ENCODE measurements at places on chromosomes 6 and 20.

GRCh38 chr20:560680-561079 lies 17.1 kb upstream of the CSNK2A1 start:
- DNase-seq, result no peak

DNA sequence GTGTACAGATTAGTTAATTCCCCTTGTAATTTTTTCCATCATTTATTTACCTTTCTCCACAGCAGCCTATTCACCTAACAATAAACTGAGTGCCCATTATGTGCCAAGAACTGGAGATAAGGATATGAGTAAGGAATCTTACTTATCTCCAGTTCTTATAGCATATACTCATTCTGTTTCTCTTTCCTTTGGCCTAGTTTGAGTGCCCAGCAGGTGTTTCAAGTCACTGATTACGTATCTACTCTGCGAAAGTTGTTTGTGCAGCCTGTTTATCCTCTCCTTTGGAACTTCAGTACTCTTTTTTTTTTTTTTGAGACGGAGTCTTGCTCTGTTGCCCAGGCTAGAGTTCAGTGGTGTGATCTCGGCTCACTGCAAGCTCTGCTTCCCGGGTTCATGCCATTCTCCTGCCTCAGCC lies 17.3 kb upstream of the POU5F1 start:
- DNase-seq, result no peak

DNA sequence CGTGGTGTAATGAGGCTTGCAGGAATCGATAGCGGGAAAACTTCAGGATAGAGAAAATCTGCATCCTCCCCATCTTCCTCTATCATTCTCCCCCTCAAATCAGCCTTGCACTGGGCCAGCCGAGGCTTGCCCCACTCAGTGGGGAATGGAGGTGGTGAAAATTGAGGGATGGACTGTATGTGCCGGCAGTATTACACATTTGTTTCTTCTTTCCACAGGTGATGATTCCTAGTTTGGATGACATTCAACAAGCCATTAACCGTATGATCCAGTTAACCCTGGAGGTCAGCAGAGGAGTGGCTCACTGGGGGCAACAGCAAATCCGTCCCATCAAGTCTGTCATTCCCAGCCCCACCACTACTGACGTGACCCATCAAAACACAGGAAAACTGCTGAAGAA lies 100.1 kb downstream of the DNAH8 start:
- no peak for DNase-seq

DNA sequence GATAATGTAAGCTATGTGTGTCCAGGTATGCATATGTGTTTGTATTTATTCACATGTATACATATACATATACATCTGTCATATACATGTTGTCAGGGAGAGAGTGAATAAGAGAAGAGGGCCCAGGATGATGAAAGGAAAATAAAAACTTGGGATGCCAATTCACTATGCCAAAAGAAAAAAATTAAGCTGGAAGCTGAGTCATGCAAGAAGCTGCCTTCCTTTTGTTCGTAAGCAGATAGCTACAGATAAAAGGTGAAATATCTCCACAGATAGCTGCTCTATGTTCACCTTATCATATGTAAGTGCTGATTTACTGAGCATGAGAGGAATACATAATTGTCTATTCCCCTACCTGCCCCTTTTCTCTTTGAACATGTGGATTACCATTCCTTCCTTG lies 579.9 kb downstream of the EPM2A start:
- DNase-seq, result no peak

DNA sequence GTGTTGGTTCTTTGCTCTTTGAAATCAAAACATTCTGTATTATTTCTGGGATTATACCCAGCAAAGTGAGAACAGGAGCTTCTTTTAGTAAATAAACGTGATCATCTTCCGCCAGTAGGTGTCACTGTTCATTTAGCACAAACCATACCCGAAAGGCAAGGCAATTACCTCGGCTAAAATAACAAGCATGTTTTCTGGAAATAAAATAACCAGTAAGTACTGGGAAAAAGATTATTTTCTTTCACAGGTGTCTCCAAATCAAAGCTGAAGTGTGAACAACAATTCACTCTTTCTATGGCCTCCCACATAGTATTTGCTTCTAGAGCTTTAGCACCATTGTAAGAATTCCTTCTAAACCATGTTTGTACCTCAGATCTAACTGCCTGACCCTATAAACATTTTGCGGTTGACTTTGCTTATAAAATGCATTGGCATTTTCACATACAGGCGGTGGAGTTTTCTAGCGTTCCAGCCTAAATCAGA lies 144.6 kb upstream of the AGPAT4 start:
- DNase-seq, result no peak

- no peak for DNase-seq
Measured at GRCh38 chr6:134421501-134421900, 103.6 kb upstream of the SGK1 start.

DNA sequence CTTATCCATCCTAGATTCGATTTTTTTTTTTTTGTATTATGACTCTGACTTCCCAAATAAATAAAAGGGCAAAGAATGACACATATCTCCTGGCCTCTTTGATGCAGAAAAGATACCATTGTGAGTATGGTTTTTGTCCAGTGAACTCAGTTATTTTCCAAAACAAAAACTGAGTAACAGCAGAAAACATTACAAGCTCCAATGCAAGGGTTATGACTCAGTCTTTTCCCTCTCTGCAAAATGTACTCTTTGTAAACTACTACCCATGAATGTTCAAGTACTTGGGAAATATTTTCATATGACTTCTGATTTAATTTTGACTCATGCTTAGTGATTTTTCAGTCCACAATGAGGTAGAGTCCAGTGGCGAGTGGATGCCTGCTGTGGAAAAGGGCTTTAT lies 355.3 kb downstream of the RNF144B start:
- no peak for DNase-seq

DNA sequence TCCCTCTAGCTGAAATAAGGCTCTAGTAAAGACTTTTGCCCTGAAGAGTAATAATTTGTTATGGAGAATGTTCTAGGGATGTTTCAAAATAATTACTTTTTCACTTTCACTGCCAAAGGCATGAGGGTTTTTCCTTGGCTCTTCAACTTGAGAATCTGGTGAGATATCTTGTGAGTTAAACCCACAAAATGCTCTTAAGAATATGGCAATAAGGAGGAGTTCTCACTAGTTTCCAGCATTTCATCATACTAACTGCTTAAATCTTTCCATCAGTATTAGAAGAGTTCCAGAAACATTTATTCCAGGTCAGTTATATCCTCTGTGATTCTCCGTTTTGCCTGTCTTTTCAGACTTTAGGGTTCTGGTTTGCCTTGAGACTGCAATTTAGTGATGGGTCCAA lies 785.6 kb upstream of the GJE1 start:
- DNase-seq, result no peak

- DNase-seq, result no peak
Measured at GRCh38 chr6:43809417-43810305, 39.6 kb downstream of the VEGFA start.

DNA sequence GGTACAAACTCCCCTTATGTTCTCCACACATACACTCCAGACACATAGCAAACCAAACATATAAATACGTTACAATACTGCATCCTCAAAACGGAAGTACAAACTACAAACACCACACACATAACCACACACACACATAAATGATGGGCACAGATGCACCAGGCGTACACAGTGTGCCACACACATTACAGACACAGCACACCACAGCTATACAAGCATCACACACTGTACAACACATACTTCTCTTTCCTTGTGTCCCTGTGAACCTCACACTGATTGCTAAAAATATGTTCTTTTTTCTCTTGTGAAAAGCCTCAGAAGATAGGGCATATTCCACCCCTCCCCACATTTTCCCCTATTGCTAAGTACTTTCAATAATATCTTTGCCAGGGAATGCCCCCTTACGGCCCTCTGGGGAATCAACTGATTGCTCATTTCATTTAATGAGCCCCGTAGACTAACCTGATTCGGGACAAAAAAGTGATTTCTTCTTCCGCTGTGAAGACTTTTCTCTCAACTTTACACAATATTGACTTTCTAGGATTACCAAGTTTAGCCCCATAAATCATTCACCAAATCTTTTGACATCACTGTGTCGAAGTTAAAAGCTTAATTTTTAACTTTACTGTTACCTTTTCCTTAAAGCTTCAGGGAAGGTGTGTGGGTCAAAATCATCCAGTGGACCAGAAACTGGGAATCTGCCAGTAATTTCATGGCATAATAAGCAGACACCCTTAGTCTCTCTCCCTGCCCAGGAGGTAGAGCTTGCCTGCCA lies at the start of gene SLC17A1:
TSS of gene SLC17A1 (minus strand) at position 521 of the 775 bp plus-strand sequence. CDS start 1,495 bp downstream, outside the sequence.
- DNase-seq, result no peak

- DNase-seq, result no peak
Measured at GRCh38 chr20:63463400-63464288, 8.8 kb downstream of the KCNQ2 start.

DNA sequence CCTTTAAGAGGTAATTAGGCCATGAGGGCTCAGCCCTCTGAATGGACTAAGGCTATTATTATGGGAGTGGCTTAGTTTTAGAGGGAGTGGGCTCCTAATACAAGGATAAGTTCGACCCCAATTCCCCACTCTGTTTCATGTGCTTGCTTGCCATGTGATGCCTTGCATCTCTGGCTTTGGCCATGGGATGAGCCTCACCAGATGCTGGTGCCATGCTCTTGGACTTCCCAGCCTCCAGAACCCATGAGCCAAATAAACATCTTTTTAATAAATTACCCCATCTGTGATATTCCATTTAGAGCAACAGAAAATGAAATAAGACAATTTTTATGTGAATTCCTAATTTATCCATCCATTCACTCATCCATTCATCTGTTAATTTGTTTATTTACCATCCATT lies 50.3 kb downstream of the GTF2H5 start:
- DNase-seq, result no peak

GRCh38 chr6:22878324-22878701 lies 308.9 kb downstream of the HDGFL1 start:
- no peak for DNase-seq

DNA sequence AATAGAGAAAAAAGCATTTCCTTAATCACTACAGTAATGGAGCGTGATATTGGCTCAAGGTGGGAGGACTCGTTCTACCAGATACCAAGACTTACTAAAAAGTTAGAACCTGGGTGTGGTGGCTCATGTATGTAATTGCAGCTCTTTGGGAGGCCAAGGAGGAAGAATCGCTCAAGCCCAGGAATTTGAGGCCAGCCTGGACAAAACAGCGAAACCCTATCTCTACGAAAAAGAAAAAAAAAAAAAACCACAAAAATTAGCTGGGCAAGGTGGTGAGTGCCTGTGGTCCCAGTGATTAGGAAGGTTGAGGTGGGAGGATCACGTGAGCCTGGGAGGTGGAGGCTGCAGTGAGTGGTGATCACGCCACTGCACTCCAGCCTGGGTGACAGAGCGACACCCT lies 24.0 kb upstream of the ATRN start:
- no peak for DNase-seq

DNA sequence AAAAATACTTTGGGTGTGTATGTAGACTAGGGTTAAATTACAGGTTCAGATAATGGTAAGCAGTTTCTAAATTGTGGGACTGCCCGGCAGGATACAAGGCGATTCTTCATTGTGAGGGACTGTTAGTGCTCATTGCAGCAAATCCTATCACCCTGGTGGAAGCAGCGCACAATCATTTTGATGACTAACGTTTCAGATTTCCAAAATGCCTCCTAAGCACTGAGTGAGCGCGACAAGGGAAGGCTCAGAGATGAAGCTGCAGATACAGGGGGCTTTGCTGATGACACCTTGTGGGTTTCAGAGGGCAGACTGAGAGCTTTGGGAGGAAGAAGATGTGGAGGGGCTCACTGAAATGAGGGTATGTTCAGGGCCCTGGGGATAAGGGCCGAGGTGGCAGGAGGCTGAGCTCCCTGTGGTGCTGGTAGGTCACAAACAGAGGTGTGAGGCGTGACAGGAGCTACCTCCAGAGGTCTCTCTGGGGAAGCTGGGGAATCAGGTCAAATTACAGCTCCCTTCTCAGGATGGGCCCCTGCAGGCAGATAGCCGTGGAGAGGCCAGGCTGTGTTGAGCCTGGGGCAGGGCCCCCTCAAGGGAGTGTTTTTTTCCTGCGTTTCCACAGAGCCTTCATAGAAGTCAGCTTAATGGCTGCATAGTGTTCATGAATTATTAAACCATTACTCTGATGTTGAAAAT lies 84.5 kb upstream of the FYN start:
- no peak for DNase-seq

DNA sequence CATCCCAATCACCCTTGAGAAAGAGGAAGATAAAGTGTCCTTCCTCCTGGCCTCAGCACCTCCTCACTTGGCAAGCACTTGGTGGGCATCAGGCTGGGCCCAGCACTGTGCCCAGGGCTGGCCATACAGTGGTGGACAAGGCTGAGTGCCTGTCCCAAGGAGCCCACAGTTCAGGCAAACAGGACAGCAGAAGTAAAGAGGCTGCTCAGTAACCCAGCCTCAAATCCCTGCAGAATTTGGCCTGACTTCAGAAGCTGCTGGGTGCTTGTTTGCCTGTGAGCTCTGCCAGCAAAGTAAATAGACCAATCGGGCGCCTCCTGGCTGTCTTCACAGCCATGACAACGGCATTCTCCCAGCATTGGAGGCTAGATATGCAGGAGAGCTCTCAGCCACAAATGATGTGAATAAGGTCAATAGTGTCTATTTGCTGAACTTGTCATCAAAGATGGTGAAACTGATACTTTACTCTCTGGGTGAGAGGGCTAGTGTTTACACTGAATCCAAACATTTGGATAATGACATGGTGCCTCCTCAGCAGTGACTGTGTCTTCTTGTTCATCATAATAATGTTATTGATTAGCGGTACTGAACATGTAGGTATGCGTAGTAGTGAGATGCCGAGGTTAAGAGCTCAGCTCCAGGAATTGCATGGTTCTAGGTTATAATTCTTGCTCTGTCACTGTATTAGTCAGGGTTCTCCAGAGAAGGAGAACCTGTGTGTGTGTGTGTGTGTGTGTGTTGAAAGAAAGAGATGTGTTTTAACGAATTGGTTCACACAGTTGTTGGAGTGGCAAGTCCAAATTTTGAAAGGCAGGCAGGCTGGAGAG lies 36.9 kb upstream of the FANCE start:
- peak; percentile 23 for DNase-seq

GRCh38 chr6:136526196-136526930 lies 23.9 kb downstream of the MAP7 start:
- peak; percentile 16 for DNase-seq

- no peak for DNase-seq
Measured at GRCh38 chr6:115404446-115404845, 656.2 kb downstream of the FRK start.

DNA sequence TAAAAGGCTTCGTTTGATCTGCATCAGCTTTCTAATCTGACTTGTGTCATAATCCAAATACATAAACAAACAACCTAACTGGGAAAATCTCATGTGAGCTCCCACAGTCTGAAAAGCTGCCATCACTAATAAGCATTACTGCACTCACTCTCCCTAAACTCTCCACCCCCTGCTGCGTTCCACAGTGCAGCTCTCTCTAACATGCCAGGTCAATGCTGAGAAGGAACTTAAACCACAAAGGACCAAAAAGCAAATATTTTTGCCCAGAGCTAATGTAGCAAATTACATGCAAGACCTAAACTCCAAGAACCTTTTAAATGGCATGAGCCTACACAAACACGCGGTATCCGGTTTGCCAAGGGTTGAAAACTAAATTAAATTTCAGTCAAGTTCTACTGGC lies 542.3 kb upstream of the JARID2 start:
- no peak for DNase-seq

Measured in CD4-positive, alpha-beta T cell treated with Interferon gamma for 1 hour (primary cell).